ENCODE measurements at places on chromosomes 5 and 9. TPM values are rescaled to one million over a fixed set of nuclear protein-coding genes. Genes with fewer than 3 reads are reported as not detected.

The CCDC183 gene
- total RNA-seq = 0.65 TPM

The NEUROG1 gene
- total RNA-seq = not detected

The FAM163B gene
- not detected for total RNA-seq

The MEIKIN gene
- not detected for total RNA-seq

The DPM2 gene
- 19.6 TPM for total RNA-seq

The BAAT gene
- total RNA-seq = not detected

The PNPLA7 gene
- total RNA-seq = 1.1 TPM

The RASGEF1C gene
- not detected for total RNA-seq

The DNAJB5 gene
- total RNA-seq = 6.0 TPM

The LOX gene
- total RNA-seq = 41.8 TPM

The QRFP gene
- not detected for total RNA-seq

The IPO11 gene
- total RNA-seq = 88.2 TPM

The NDOR1 gene
- total RNA-seq = 8.3 TPM

The CA9 gene
- total RNA-seq = not detected

The IRX2 gene
- total RNA-seq = not detected

The LMX1B gene
- total RNA-seq = not detected

The CDH9 gene
- not detected for total RNA-seq

The NOXA1 gene
- 2.0 TPM for total RNA-seq

The RELL2 gene
- 4.6 TPM for total RNA-seq

The PTPN3 gene
- 0.19 TPM for total RNA-seq

The FOXD4L5 gene
- not detected for total RNA-seq

The CNOT6 gene
- total RNA-seq = 12.7 TPM

The SLC36A2 gene
- not detected for total RNA-seq

The CTXN3 gene
- not detected for total RNA-seq

The RFESD gene
- total RNA-seq = 1.4 TPM

The CTNND2 gene
- not detected for total RNA-seq

The RAI14 gene
- 320 TPM for total RNA-seq

The DNAH5 gene
- total RNA-seq = 0.96 TPM

The PPP1R2B gene
- total RNA-seq = not detected

The DNAI1 gene
- total RNA-seq = not detected

The ADAMTS6 gene
- total RNA-seq = 78.4 TPM

The WNK2 gene
- total RNA-seq = not detected
